ENCODE measurements at places on chromosomes 1 and 21.

- DNase-seq = no peak
Measured at GRCh38 chr1:198015309-198015708, 98.1 kb downstream of the LHX9 start.

GRCh38 chr21:28344985-28345384, 647.7 kb downstream of the LTN1 start:
- no peak for DNase-seq

DNA sequence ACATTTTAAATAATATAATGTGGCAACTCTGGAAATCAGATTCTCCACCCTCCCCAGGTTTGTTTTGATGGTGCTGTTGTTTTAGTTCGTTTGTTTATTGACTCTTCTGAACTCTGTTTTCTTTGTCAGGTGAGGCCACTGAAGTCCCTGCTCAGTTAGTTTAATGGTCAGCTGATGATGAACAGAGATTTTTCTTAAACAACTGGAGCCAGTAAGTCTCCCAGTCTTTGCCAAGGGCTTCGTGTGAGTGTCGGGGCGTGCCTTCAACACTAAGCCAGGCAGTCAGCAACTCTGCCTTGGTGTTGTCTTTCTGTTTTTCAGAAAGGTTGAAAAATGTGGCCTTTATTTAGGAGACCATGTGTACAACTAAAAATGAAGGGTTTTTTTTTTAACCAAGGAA, 58.9 kb downstream of the TEX35 start:
- DNase-seq = no peak

- DNase-seq = no peak
Measured at GRCh38 chr1:237983496-237983895, 92.8 kb upstream of the ZP4 start.

DNA sequence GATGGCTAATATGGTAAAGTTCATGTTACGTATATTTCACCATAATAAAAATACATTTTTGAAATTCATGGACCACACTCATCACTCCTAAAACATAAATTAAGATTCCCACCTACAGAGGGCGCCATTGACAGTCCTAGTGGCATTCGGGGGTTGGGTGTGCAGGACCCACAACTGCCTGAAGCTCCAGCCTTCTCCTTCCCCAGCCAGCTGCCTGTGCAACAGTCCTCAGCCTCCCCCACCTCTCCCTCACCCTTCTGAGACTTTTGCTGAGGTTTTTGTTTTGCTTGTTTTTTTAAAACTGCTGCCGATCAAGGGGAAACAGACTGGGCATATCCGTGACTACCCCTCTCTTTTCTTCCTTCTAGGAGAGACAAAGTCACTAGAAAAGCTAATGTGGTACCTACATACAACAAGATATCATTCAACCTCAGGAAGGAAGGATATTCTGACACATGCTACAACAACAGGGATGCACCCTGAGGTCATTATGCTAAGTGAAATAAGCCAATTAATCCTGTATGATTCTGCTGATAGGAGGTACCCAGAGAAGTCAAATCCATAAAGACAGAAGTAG, 9.2 kb upstream of the EVA1C start:
- peak; percentile 58 for DNase-seq

GRCh38 chr1:151945725-151946722, 36.7 kb upstream of the THEM4 start:
- DNase-seq = peak; percentile 77

DNA sequence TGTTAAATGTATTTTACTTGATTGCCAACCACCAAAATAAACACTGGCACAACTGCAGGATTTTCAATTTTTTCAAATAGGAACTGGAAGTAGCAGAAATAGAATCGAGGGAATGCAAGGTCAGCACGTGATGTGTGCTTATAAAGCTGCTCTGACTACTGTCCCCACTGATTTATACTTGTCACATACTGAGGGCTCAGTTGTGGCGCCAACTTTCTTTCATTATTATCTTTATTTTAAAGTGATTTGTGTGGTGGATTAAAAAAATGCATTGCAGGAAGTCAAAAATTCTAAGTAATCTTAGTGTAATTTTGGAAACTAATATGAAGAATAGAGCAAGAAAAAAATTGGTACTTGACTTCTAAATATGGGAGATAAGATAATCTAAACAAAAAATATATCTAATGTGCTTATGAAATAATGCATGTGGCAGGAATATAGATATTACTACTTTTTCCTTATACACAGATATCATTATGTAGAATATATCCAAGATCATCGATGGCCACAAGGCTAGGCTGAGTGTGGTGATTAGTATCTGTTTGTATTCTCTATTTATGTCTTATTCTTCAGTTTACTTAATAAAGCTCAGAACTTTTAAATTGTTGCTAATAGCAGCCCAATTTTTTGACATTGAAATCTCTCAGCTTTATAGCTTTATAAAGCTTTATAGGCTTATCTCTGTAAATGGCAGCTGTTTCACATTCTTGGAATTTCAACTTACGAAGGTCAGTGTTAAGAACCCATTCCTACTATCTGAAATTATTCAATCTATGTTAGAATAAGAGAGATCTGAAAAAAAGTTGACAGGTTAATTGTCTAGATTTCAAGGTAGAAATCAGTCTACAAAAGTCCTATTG, 404.5 kb upstream of the ADAMTS5 start:
- no peak for DNase-seq

- DNase-seq = no peak
Measured at GRCh38 chr1:152811050-152811449, 721 bp upstream of the LCE1B start.

GRCh38 chr1:17904290-17904689, 149.2 kb downstream of the ACTL8 start:
- no peak for DNase-seq

- DNase-seq = no peak
Measured at GRCh38 chr1:22488319-22488718, 36.7 kb downstream of the ZBTB40 start.
